NCI-H2081 treated with DMSO at 0.1 percent for 48 hours (cell line): ENCODE measurements at places on chromosomes 12 and 14.

- no peak for DNase-seq
These were observed 54.9 kb downstream of the EID3 start for GRCh38 chr12:104358353-104359003.

DNA sequence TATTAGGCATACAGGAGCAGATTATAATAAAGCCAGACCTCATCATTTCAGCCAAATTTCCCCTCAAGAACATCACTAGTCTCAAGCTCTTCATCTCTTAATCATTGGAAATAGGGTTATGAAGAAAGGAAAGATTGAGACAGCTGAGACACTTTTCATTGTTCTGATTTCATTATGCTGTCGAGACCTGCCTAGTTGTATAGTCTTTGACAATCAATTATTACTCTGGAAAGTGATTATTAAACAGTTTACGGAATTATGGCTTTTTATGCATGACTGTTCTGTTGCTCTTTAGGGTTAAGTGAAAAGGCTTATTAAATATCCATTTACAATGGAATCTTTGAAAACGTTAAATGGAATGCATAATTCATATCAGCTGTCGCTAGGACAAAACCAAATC is 48.3 kb downstream of the TTC6 start:
- no peak for DNase-seq

- DNase-seq = no peak
These were observed 36.9 kb upstream of the SMUG1 start for GRCh38 chr12:54225666-54226065.

DNA sequence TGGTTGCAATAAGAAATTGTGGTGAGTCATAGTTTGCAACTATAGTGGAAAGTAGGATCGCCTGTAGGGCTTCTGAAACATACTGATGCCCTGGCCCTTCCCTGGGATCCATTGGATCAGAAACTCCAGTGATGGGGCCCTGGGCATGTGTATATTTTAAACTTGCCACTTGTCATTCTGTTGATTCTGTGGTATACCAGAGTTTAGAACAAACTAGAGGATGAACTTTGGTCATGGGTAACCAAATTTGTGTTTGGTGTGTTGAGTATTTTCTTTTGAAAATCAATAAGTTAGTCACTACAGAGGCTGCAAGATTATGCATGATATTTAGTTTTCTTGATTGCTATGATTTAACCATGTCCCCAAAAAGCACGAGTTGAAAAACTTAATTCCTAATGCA is 142.2 kb downstream of the SLC15A5 start:
- no peak for DNase-seq

DNA sequence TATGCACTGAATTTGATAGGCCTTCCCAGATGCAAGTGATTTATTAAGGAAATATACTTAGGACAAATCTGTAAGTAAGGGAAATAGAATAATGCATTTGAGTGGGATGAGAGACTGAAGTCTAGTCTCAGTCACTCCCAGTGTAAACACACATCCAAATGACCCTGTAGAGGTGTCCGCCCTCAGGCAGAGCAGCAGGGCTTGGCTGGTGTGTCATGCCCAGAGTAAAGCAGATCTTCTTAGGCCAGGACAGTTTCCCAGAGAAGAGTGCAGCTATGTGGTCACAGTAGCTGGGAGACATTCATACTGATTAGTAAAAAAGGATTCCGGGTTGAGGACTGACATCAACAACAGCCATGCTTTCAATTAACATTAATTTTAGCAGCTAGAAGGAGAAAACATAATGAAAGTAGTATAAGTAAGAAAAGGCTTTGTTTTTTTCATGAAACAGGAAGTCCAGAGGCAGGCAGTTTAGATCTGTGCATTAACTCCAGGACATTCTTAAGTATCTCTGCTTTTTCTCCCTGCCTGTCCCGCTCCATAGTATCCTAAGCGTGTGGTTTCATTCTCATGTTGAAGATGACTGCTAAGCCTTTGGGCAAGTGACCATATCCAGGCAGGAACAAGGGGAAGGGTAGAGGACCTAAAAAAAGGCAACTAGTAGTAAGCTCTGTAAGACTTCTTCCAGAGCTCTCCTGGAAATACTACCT is 35.7 kb downstream of the CNTN1 start:
- DNase-seq = no peak

DNA sequence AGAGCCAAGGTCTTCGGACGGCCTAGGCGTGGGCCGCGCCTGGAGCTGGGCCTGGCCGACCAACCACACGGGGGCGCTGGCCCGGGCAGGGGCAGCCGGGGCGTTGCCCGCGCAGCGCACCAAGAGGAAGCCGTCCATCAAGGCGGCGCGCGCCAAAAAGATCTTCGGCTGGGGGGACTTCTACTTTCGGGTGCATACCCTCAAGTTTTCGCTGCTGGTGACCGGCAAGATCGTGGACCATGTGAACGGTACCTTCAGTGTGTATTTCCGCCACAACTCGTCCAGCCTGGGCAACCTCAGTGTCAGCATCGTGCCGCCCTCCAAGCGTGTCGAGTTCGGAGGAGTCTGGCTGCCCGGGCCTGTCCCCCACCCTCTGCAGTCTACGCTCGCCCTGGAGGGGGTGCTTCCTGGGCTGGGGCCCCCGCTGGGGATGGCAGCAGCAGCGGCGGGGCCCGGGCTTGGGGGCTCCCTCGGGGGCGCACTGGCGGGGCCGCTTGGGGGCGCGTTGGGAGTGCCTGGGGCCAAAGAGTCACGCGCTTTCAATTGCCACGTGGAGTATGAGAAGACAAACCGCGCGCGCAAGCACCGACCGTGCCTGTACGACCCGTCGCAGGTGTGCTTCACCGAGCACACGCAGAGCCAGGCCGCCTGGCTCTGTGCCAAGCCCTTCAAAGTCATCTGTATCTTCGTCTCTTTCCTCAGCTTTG is 4.4 kb upstream of the SHMT2 start:
- DNase-seq = no peak

DNA sequence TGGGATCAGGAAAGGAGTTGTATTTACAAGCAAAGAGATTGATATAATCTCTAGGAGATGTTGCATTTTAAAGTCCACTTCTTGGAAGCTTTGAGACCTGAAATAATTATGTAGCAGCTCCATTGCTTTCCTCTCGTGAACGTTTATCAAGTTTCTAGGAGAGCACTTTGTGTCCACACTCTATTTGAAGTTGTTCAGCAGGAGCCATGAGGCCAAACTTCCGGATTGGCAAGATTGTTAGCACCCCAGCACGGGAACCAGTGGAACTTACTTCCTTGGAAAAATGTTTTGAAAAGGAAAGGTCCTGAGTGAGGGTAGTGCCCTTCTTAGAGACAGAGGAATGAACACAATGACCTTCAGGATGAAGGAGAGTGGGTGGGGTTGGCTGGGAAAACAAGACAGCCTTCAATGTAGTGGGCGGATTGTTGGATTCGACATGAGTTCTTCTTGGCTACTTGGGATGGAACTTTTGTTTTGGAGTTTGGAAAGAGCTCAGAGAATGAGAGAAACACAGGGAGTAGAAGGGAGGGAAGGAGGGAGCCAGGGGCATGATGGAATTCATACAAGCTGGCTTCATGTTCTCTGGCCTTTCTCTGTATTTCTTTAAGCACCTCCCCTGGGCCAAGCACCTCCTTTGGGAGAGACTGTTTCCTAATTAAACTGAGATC is 23.8 kb upstream of the CISTR start:
- DNase-seq = no peak

DNA sequence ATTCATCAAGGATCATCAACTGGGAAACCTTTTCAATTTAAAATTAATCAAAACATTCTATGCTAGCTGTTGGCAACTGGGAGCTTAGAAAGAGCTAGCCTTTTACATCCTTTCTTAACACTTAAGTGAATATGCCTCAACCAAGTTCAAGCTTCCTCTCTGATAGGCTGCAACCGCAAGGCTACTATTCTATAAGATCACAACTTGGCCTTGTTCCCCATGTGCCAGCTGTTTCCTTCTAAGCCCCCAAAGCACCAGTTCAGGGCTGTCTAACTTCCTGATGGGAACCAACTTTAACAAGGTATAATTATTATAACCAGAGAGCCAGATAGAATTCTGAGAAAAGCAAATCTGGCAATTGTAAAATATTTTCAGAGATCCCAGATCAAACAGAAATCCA is 37.0 kb downstream of the KCNC2 start:
- DNase-seq = no peak

- DNase-seq = no peak
These were observed 25.0 kb upstream of the SYCP3 start for GRCh38 chr12:101764051-101764792.

- no peak for DNase-seq
These were observed 32.3 kb downstream of the FRS2 start for GRCh38 chr12:69502345-69503081.

DNA sequence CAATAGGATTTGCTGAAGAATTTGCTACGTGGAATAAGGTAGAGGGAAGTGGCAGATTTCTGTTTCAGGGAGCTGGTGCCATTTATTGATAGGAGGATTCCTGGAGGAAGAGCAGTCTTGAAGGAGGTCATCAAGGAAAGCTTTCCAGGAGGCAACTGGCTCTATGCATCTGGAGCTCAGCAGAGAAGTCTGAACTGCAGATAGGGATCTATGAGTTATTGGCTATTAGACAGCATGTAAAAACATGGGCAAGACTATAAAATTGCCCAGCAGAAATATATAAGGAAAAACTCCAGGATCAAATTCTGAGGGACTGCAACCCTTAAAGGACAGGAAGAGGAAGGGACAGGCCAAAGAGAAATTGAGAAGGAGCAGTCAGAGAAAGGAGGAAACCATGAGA is 8.9 kb upstream of the RAP1B start:
- no peak for DNase-seq

GRCh38 chr12:113298861-113299545 is 35.9 kb downstream of the SLC8B1 start:
- no peak for DNase-seq

- no peak for DNase-seq
These were observed 6.5 kb downstream of the NUBPL start for GRCh38 chr14:31567655-31568054.

GRCh38 chr14:106850913-106851825 is 1324.8 kb downstream of the TMEM121 start:
- no peak for DNase-seq

GRCh38 chr14:34275078-34275477 is 187.0 kb downstream of the SPTSSA start:
- no peak for DNase-seq

DNA sequence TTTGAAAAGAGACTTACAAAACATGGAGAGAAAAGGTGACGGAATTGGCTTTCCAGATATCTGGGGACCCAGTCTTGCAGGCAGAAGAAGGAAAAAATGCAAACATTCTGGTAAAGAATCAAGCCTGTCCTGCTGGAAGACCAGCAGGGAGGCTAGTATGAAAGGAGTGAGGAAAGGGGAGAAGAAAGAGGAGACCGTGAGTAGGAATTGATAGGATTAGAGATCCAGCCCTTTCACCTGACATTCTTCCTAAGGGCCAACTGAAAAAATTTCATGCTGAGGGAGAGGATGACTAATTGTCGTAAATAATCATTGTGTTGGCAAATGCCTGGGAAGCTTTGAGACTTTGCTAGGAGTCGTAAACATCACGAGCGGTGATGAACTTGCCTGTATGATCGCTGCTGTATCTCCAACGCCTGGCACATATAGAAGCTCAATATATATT is 12.1 kb downstream of the BHLHE41 start:
- DNase-seq = no peak

DNA sequence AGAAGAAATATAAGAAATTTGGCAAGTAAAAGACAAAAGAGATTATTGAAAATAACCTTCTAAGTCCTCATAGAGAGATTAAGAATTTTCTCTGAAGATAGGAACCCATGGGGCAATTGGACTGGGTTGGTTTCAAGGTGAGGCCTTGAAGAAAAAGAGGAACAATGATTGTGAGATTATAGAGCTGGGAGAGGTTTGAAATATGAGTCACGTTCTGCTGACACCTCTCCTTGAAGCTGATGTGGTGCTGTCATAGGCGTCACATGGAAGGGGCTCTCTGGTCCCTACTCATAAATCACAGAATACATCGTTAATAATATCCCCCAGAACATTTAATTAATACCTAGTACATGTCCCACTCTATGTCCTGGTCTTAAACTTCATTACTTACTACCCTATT is 227.6 kb upstream of the PDE3A start:
- DNase-seq = no peak

DNA sequence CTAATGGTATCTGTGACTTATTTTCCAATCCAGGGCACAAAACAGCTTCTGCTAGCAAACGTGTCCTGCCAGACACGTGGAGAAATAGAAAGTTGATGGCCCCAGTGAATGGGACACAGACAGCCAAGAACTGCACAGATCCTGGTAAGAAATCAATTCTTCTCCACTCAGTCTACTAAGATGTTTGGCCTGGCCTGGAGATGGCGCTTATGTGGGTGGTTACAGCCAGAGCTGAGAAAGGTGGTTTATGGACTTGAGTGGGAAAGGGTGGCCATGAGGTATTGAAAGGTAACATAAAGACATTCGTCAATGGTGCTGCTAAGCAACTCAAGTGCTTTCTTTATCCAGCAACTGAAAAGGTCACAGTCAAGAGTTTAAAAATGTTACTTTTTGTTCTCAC is 2.9 kb downstream of the SLC24A4 start:
- DNase-seq = no peak

DNA sequence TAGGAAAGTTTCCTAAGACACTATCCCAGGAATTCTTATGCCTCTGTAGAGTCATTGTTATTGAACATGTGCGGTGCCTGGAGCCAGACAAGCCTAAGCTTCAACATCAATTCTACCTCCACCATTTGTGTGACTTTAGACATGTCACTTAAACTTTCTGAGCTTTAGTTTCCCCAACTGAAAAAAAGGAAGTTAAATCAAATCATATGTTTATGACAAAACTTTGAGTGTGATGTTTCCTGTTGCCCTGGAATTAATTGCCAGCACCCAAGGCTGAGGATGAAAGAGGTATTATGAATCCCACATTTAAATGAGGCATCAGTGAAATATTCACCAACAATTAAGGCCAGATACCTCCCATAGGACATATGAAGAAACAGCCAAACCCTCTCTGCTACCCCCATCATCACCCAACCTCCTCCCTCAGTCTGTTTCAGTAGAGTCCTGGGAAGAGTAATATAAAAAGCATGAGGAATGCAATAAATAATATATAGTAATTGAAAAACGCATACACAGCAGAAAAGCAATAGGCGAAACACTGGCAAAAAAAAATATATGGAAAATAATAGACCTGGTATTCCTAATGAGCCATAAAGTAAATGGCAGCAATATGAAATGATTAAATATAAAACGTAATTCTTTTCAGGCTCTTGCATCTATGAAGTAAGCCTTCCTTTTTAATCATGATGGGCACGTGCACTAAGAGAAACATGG is 182.0 kb upstream of the DCN start:
- DNase-seq = no peak

DNA sequence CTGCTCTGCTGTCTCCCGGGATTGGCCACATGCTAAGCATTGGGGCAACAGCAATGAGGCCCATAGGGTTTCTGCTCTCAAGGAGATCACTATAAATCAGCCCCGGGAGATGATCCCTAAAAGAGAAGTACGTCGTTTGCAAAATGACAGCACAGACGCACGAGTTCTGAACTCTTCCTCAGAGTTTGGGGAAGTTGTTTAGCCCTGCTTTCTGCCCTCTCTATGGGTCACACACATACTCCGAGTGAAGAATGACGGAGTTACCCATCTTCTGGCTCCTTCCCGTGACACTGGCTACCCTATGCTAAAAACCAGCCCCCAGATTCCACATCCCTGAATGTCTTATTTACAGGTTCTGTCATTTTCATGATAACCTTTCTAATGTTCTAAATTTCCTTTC is 258.0 kb upstream of the PLEKHG7 start:
- no peak for DNase-seq

- DNase-seq = no peak
These were observed 199.7 kb downstream of the ANO2 start for GRCh38 chr12:5745251-5745888.
